Hematopoietic multipotent progenitor cell treated with erythropoietin and hydrocortisone succinate and interleukin-3 and kit ligand, for 8 days (in vitro differentiated cells): ENCODE measurements at places on chromosomes 13 and 19.

DNA sequence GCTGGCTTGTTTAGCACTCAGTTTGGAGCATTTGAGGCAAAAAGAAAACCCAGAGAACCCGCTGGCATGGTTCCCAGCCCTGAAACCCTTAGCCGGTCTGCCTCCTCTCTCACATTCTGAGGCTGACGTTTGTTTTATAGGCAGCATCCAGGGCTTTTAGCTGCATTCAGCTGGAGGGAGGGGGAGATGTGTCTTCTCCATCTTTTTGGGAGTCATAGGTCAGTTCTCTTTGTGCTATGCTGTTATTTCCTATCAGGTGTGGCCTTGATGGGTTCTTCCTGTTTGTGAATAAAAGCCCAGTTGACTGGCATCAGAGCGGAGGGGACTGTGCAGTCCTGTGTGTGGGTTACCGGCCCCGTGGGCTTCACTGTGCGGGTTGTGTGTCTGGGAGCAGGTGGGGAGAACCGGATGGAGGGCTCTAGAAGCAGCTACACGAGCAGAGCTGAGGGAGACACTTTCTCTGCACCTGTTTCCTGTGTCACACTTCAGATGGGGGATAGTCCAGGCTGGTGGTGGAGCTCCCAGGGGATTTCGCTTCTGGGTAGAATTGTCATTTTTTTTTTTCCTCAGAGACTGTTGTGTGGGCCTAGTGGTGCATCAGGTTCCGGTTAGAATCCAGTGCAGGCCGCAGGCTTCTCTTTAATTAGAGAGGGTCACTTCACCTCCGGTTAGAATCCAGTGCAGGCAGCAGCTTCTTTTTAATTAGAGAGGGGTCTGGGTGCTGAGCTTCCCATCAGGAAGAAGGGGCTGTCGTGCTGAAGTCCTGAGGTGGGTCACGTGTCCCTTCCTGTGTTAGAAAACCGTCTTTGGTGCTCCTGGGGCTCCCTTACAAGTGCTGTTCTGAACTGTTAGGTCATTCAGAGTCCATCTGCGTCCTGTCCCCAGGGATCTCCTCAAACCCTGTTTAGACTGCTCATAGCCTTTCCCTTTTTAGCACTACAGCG lies 69.6 kb downstream of the ARHGEF7 start:
- DNase-seq, result no peak

DNA sequence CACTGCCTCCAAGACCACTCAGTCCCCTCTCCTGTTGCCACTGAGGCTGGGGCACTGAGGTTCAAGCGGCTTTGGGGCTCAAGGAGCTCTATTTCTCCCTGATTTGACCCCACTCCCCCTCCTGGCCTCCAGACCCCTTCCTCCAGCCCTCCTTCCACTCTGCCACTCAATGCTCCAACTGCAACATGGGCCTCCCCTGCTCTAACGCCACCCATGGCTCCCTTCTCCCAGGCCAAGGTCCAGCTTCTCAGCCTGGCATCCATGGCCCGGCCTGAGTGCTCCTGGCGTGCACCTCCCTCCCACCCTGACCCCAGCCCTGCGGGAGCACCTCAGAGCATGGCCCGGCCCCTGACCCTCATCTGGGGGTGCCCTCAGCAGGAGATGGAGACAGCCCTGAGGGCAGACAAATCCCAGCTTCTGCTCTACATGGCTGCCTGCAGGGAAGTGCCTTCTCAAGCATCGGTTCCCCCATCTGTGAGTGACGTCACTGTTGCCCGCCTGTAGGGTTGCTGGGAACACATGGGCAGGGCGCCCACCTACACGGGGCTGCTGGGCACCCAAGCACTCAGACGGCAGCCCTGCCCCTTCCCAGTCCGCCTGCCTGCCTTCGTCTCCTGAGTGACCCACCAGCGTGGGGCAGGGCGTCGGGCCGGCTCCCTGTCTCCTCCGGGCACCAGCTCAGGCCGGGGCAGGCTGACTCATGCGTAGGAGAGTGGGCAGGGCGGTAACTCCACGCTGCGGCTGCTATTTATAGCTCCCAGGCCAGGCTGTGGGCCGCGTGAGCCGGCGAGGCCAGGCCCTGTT lies 1.6 kb upstream of the DIRAS1 start:
- DNase-seq, result peak; percentile 5

DNA sequence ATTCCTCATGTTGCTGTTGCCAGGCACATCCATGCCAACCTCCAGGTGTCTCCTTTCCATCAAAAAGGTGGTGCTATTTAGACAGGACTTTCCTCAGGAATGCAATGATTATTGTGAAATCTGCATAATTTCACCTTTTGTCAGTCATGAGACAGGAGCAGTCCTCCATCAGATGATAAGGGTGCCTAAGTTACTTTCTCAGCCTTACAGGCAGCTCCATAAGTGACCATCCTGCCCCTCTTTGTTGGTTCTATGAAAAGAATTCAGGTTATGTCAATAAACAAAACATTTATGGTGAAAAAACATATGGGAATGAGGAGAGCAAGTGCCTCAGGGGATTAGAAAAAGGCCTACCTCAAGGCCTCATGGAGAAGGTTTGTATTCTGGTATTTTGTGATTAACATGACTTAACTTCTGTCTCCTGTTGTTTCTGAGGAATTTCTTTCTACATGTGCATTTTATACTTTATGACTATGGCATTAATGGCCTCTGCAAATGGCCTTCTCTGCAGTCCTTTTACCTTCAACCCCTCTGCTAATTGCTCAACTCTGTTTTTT lies 110.3 kb upstream of the DIAPH3 start:
- DNase-seq, result no peak

GRCh38 chr19:21883516-21883915 lies 47.5 kb upstream of the ZNF43 start:
- DNase-seq, result no peak

- DNase-seq, result no peak
These were observed 21.2 kb downstream of the DNMT1 start for GRCh38 chr19:10173527-10173926.

DNA sequence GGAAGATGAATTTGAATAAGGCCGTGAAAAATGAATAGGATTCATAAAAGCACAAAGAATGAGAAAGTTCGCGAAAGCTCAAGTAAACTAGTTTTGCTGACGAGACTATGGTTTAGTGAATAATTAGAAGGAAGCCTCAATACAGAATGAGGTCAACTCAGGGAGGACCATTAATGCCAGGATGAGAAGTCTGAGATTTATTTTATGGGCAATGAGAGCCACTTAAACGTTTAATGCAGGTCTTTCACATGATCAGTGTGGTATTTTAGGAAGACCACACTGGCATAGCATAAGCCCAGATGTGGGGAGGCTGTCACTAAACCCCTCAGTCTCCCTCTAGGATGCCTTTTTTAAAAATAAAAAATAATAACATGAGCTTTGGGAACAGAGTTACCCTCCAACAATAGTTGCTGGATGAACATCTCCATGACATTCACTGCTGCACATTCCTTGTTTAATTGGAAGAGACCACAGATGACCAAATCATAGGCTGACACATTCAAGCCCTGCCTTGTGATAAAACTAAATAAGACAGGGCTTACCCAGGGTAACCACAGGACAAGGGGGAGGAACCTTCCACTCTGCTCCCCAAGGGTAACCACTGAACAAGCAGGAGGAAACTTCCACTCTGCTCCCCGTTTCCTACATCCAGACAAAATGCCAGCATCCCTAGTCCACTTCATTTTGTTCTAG lies 43.6 kb upstream of the LSM14A start:
- no peak for DNase-seq
